H9 (cell line): ENCODE measurements at places on chromosomes 11 and 22. TPM values are rescaled to one million over a fixed set of nuclear protein-coding genes. Genes with fewer than 3 reads are reported as not detected.
A peak's percentile ranks its signal among the peaks of the same experiment; 100 is the strongest.

DNA sequence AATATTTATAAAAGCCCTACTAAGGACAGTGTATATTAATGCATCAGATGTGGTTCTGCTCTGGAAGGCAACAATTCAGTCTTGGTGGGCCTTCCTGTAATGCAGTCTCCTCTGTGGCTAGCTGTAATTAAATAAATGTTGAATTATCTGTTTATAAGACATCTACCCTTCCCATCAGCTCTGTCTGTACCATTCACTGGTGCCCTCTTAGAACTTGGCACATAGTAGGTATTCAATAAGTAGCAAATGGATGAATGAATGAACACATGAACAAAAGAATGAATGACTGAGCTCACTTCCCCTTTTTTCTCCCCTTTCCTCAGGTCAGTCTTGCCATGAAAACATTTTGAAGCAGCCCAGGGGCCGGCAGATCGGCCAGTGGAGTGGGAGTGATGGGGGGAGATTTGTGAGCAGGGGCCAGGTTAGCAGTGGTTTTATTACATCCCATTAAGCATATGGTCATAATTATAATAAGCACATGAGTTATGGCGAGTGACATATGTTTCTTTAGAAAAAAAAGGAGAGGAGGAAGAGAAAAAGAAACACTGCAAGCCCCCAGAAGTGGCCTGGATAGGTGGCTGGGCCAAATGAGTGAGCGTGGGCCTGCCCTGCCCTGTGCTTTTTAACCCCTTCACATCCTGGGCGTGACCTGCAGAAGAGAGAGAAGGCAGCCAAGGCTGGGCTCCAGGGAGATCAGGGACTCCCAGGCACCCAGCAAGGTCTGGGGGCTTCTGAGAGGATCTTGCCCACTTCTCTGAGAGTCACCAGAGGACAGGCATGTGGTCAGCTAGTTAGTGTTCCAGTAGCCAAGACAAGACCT is 48.6 kb upstream of the CD82 start:
- DNase-seq: no peak
- no peak overlapping the region for H3K4me3 ChIP-seq
- H3K4me1 ChIP-seq: no peaks in the 10 kb centered on the region
- no peaks in the 10 kb centered on the region for H3K36me3 ChIP-seq

- H3K4me1 ChIP-seq: peaks cover 2% of the 10 kb centered on the region; the same call in 1 of the 2 replicates
- no peak overlapping the region for H3K4me3 ChIP-seq
- no peak for DNase-seq
- no peak overlapping the region for H3K27ac ChIP-seq
- H3K36me3 ChIP-seq: no peaks in the 10 kb centered on the region
These were observed 68.2 kb downstream of the USP35 start for GRCh38 chr11:78256962-78257361.

- H3K27ac ChIP-seq: no peak overlapping the region
- DNase-seq: no peak
- no peaks in the 10 kb centered on the region for H3K27me3 ChIP-seq
- H3K36me3 ChIP-seq: peaks cover 61% of the 10 kb centered on the region
These were observed 31.3 kb downstream of the CEP57 start for GRCh38 chr11:95821640-95822039.

GRCh38 chr11:35087648-35088047 is 51.3 kb upstream of the CD44 start:
- H3K4me1 ChIP-seq: no peaks in the 10 kb centered on the region
- H3K27ac ChIP-seq: no peak overlapping the region
- H3K4me3 ChIP-seq: no peak overlapping the region
- no peak for DNase-seq

GRCh38 chr11:22626573-22627239 is 1.1 kb upstream of the FANCF start:
- no peak for DNase-seq
- no peaks in the 10 kb centered on the region for H3K4me1 ChIP-seq
- H3K27me3 ChIP-seq: no peaks in the 10 kb centered on the region

DNA sequence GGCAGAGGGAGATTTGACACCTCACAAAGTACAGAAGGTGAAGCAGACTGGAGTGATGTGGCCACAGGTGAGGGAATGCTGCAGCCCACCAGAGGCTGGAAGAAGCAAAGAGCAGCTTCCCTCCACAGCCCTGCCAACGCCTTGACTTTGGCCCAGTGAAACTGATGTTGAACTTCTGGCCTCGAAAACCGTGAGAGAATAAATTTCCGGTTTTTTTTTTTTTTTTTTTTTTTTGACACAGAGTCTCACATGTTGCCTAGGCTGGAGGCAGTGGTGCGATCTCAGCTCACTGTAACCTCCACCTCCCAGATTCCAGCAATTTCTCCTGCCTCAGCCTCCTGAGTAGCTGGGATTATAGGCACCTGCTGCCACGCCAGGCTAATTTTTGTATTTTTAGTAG is 8.7 kb downstream of the KMT5B start:
- no peak overlapping the region for H3K27ac ChIP-seq
- 0 out of 2 replicates have a peak, but pooled peaks cover 3% of the 10 kb centered on the region for H3K36me3 ChIP-seq
- H3K4me3 ChIP-seq: no peak overlapping the region; the same call in 2 of the 3 replicates

GRCh38 chr11:108672113-108672512 is 7.2 kb downstream of the DDX10 start:
- no peak overlapping the region for H3K27ac ChIP-seq
- no peaks in the 10 kb centered on the region for H3K27me3 ChIP-seq
- peaks cover 40% of the 10 kb centered on the region for H3K36me3 ChIP-seq
- H3K4me1 ChIP-seq: no peaks in the 10 kb centered on the region
- H3K4me3 ChIP-seq: no peak overlapping the region

GRCh38 chr11:102346456-102346747 is 612 bp upstream of the BIRC2 start:
- H3K27me3 ChIP-seq: no peaks in the 10 kb centered on the region
- DNase-seq: no peak
- no peaks in the 10 kb centered on the region for H3K4me1 ChIP-seq
- H3K36me3 ChIP-seq: peaks cover 12% of the 10 kb centered on the region
- H3K4me3 ChIP-seq: peak overlapping the region; percentile 97
- peak overlapping the region; percentile 53 for H3K27ac ChIP-seq

DNA sequence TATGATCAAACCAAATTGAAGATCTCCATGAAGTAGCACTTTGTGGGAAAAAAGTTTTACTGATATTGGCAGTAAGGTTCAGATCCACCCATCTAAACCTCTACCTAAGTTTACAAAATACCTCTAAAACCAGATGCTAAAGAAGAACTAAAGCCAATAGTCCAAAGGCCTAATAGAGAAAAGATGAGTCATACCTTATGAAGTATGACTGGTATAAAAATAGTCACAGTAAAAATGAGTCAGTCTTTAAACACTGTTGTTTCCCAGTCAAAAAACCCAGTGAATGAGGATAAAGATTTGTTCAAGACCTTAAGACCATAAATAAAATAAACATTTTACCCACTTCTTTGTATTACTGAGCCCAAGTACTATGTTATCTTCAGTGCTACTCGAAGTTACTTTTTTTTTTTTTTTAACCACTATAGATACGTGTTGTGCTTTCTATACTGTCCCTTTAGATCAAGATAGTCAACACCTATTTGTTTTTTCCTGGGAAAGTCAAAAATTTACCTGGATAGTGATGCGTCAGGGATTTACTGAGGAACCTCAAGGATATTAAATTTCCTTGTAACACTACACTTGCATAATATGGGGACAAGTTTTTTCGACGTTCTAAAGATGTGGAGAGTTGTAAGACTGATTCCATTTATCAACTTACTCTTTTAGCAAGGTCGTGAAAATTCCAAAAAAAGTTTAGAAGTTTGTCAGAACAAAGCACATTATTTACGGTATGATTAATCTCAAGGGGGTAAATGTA is 87.3 kb downstream of the CCDC73 start:
- no peaks in the 10 kb centered on the region for H3K36me3 ChIP-seq
- no peaks in the 10 kb centered on the region for H3K27me3 ChIP-seq
- no peak overlapping the region for H3K27ac ChIP-seq
- H3K4me1 ChIP-seq: no peaks in the 10 kb centered on the region

Gene OR4X2
- not detected in 2 replicates for total RNA-seq

DNA sequence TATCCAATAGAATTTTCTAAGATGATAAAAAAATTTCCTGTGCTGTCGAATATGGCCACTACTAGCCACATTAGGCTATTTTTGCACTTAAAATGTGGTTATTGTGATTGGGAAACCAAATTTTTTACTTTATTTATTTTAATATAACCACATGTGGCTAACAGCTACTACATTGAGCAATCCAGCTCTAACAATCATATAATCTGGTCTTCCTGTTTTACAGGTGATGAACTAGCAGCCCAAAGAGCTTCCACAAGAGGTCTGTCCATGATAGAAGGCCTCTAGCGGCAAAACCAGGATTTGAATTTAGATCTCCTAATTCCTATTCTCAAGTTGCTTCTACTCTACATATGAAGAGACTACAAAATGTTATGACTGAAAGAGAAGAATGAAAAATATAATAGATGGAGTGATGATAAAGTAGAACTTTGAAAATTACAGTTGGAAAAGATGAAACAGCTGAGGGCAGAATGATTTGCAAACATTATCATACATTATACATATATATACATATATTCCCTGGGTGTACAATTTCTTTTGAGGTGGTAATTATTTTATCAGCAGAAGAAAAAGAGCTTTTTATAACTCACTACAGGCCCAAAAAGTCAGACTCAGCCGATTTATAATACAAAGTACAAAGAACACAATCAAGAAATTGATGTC is 363.5 kb upstream of the PITPNB start:
- no peak overlapping the region for H3K4me3 ChIP-seq
- H3K27ac ChIP-seq: no peak overlapping the region
- no peak for DNase-seq

Gene APOL5
- not detected in 2 replicates for total RNA-seq

Gene VSIG2
- not detected in 2 replicates for total RNA-seq

Gene KCNE3
- 4.9 and 5.6 TPM in 2 replicates for total RNA-seq

GRCh38 chr22:37171662-37172061 is 16.4 kb downstream of the C1QTNF6 start:
- H3K36me3 ChIP-seq: no peaks in the 10 kb centered on the region
- H3K27me3 ChIP-seq: no peaks in the 10 kb centered on the region
- no peaks in the 10 kb centered on the region for H3K4me1 ChIP-seq
- DNase-seq: no peak

DNA sequence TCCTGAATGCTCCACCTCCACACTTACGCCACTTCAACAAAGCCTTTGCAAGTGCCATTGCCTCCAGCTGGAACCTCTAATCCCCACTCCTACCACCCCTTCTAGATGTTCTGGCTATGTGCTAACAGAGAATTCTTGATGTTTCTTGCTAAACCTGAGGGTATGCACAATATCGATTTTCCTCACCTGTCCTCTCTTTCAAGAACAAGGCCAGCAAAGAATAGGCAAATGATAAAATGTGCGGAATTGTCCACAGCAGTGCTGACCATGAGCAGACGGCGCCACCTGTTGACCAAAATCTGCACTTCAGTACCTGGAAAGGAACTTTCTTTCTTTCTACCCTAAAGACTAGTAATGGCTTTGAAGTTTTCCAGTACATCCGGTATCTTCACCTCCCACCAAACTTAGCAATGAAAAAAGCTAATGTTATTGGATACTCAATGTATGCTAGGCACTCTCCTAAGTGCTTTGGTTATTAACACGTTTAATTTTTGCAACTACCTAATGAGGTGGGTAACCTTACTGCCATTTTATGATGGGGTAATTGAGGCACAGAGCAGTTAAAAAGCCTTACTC is 3.4 kb downstream of the TIMM10 start:
- no peaks in the 10 kb centered on the region for H3K4me1 ChIP-seq
- H3K27me3 ChIP-seq: no peaks in the 10 kb centered on the region
- H3K27ac ChIP-seq: no peak overlapping the region
- H3K36me3 ChIP-seq: peaks cover 8% of the 10 kb centered on the region
- DNase-seq: peak; percentile 64

DNA sequence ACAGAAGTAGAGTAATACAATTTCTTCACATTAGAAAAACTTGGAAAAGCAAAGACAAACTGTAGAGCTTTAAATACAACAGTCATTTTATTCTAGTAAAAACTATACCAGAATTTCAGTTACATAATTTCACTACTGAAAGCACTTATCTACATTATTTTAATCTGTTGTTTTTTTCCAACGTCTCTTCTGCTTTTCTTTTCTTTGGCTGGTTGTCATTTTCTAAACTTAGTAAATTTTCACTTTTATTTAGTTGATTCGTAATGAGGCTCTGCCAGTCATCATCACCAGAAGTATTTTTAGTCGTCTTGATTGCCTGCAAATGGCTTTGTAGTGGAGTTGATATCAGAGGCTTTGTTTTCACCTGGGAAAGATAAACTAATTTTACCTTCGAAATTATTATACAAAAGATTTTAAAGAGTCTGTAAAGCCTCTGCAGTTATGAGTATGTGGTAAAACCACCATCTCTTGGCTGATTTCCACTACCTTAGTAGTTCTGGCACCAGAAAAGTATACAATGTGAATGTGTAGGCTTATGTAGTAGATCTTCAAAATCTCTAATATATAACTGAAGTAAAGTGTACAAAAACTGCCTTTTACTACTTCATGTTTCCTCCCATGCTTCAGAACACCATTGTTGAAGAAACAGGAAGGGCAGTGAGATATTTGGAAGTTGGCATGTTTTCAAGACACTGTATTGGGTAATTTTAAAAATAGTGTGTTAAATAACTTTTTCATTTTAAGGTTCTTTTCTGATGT is 19.2 kb downstream of the EIF3M start:
- no peak for DNase-seq
- no peak overlapping the region for H3K27ac ChIP-seq

DNA sequence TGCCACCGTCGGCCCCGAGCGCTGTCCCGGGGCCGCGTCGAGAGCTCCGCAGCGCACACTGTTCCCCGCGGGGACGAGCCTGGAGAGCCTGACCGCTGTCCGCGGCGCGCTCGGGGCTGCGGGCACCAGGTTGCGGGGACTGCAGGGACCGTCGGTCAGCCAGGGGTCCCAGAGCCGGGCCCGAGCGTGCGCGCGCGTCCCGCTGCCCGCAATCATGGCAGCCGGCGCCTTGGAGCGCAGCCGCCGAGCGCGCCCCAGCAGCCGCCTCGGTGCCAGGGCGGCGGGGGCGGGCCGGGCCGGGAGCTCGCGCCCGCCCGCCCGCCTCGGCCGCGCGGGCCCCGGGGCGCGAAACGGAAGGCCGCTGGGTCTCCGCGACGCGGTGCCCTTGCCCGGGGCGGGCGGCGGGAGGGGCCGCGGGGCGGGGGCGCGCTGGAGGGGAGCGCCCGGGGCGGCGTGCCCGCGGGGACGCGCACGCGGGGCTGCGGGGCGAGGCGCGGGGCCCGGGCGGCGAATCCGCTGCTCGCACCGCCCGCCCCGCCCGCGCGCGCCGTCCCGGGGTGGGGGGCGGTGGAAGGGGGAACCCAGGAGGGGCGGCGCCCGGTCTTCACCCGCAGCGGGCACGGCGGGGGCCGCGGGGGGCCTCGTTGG is 79.4 kb upstream of the PPARA start:
- peak overlapping the region; percentile 61 for H3K4me3 ChIP-seq
- no peaks in the 10 kb centered on the region for H3K36me3 ChIP-seq
- DNase-seq: peak; percentile 61
- H3K27ac ChIP-seq: no peak overlapping the region
- peaks cover 9% of the 10 kb centered on the region; the same call in 1 of the 2 replicates for H3K4me1 ChIP-seq
- H3K27me3 ChIP-seq: peaks cover 6% of the 10 kb centered on the region; the same call in 1 of the 2 replicates

Gene UPK3A
- not detected in 2 replicates for total RNA-seq

- H3K4me3 ChIP-seq: no peak overlapping the region
- H3K27me3 ChIP-seq: no peaks in the 10 kb centered on the region
- no peak overlapping the region for H3K27ac ChIP-seq
- H3K4me1 ChIP-seq: no peaks in the 10 kb centered on the region
- no peak for DNase-seq
- peaks cover 23% of the 10 kb centered on the region for H3K36me3 ChIP-seq
These were observed 296.0 kb downstream of the CTTN start for GRCh38 chr11:70694371-70694770.
